ENCODE measurements at places on chromosomes 3 and 15.

GRCh38 chr3:17063596-17063995, 178.8 kb downstream of the PLCL2 start:
- DNase-seq = no peak

- DNase-seq = no peak
Observed at GRCh38 chr3:177471733-177472480, 274.6 kb upstream of the TBL1XR1 start.

- DNase-seq = no peak
Observed at GRCh38 chr3:99551520-99551919, 86.9 kb upstream of the COL8A1 start.

DNA sequence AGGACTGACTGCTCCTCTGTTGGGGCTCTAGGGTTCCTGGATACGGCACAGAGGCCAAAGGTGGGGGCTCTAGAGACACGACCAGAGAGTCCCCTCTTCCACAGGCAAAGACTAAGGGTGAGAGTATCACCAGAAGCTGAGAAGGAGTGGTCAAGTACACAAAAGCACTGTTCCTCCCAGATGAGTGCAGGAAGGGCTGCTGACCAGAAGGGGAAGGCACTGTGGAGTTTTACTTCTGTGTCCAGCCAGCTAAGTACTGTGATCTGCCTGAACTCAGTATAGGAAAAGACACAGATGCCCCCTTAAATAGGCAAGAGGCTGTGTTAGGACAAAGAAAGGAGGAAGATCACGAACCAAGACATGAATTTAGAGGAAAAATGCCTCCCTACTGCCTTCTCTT, 11.7 kb downstream of the MRPS11 start:
- no peak for DNase-seq

DNA sequence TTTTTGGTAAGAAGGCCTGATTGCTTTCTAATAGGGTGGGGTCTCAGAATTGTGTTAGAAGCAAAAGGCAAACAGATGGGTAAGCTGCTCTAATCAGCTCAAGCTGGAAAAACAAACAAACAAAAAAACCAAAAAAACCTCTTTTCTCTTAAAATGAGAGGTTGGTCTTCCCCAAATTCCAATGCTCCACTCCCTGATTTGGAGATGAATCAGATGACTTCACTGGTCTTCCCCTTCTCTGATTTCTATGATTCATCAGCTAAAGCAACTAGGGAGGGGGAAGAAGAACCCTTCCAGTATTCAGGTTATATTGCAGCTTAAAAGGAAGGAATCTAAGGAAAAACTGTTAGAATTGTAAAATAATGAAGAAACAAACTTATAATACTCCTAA, 9.6 kb upstream of the ANXA2 start:
- no peak for DNase-seq

- DNase-seq = no peak
Observed at GRCh38 chr3:117104381-117104780, 394.8 kb downstream of the TUSC7 start.

GRCh38 chr3:56295161-56295560, 173.1 kb downstream of the ERC2 start:
- no peak for DNase-seq

GRCh38 chr15:44735482-44736180, 697 bp upstream of the TRIM69 start:
- DNase-seq = no peak

DNA sequence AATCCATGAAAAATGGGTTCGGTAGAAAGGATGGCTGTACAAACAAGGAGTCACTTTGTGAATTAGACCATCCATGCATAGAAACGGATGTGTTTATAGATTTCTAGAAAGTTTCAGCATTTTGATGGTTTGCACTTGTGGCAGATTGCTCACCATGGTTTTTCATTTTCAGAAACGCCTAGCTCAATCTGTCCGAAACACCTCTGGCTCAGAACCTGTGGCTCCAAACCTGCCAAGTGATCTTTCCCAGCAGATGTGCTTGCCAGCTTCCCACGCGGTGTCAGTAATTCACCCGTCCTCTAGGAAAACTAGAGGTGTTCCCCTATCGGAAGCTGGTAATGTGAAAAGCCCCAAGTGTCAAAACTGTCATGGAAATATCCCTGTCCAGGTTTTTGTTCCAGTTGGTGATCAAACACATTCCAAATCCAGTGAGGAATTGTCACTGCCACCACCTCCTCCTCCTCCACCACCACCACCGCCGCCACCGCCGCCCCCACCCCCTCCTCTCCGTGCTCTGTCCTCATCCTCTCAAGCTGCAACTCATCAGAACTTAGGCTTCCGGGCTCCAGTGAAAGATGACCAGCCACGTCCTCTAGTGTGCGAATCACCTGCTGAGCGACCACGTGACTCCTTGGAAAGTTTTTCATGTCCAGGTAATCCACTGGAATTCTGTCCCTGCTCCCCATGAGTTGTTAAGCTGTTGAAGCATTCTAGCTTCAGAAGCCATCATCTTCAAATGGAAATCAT, 21.2 kb downstream of the WHAMM start:
- no peak for DNase-seq

DNA sequence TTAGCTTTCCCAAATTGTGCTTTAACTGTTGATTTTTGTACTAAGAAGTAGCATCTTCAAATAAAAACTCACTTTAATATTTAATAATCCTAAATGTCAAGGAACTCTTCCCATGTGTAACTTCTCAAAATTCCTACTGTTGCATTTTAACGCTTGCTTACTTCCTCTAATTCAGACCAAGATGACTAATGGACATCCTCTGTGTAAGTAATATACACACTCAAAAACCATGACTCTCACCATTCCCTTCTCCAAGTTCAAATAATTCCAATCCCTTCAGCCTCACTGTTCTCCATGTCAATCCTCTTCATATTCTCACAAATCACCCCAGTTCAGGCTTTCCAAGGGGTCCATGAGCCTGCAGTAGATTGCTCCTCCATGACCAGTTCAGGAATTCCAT, 13.0 kb downstream of the MRPL46 start:
- DNase-seq = no peak

DNA sequence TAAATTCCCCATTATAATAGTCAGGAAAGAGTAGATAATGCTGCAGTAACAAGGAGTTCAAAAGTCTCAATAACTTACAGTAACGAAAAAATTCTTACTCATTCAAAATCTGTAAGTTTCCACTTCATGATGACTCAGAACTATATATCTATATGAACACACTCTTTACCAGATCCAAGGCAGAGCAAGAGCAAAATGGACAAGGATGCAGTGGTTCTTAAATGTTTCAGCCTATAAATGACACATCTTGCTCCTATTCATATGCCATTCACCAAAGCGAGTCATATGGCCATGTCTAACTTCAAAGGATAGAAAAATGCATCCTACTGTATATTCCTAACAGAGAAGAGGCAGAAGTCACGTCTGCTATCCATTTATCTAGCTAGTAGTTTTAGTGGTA, 787.7 kb downstream of the NAALADL2 start:
- DNase-seq = no peak

DNA sequence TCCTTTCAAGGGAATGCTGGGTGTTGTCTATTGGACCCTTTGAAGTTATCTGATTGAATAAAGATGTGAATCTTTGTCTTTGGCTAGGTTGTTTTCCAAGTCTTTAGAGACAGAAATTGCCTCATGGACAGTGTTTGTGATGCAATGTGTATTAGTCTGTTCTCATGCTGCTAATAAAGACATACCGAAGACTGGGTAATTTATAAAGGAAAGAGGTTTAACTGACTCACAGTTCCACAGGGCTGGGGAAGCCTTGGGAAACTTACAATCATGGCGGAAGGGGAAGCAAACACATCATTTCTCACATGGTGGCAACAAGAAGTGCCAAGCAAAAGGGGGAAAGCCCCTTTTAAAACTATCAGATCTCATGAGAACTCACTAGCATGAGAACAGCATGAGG, 88.8 kb upstream of the PLXND1 start:
- no peak for DNase-seq
